Stimulated activated naive CD4-positive, alpha-beta T cell treated with Interleukin-2 at 50 U/mL for 16 hours (primary cell): ENCODE measurements at places on chromosomes 5 and 9.

DNA sequence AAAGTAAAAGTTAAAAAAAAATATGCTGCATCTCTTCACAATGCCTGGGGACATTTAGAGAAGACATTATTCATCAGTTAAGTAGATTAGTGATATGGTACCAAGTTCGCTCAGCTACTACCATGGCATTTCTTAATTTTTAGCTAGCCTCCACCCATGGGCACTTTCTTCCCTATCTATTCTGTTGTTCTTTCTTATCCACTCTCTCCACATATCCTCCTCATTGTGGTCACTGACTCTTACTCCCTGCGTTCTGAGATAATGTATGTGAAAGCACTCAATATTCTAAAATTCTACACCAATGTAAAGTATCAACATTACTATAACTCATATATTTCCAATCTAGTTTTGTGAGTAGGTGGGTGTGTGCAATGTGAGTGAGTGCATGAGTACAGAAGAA lies 609.7 kb upstream of the DAB2 start:
- DNase-seq: no peak

DNA sequence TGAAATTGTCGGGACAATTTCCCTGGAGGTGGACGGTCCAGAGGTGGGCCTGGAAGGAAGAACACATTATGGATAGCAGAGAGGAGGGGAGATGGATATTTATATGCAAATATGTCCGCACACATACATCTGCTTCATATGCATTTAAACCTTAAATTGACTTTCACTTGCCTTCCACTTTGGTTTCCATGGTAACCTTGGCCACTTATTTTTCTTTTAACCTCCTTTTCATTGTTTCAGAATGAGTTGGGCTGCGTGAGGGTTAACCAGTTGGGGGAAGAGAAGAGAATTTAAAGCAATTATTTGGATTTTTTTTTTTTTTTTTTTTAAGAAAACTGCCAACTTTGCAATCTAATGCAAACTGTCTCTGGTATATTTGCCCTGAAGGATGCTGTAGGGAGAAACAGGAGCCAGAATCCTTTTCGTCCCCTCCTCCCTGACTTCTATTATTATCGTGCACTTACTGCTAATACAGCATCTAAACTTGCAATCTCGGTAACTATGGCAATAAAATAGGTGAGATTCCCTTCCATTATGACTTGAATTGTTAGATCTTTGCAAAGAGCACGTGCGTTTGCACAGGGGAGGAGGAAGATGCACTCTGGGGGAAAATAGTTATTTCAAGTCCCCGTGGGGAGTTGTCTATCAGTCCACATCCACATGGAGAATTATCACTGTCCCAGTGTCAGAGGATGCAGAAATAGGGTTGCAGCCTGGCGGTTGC lies 35.6 kb downstream of the TLR4 start:
- DNase-seq: no peak

DNA sequence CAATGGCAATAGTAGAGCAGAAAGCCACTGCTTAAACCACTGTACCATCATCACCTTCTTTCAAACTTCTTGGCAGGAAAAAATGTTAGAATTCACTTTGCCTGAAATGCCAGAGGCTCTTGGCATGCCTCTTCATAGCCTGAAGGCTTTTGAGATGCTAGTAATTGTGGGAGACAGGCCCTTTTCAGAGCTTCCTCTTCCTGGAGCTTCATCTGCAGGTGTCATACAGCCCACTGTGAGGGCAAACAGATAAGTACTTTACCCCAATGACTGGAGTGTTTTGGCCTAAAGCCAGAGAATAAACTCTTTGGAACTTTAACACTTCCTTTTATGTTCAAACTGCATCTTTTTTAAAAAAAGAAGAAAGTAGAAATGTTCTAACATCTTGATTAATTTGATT lies 81.3 kb upstream of the TMEM171 start:
- no peak for DNase-seq

- no peak for DNase-seq
Observed at GRCh38 chr9:19416143-19416542, 7.3 kb downstream of the ACER2 start.

DNA sequence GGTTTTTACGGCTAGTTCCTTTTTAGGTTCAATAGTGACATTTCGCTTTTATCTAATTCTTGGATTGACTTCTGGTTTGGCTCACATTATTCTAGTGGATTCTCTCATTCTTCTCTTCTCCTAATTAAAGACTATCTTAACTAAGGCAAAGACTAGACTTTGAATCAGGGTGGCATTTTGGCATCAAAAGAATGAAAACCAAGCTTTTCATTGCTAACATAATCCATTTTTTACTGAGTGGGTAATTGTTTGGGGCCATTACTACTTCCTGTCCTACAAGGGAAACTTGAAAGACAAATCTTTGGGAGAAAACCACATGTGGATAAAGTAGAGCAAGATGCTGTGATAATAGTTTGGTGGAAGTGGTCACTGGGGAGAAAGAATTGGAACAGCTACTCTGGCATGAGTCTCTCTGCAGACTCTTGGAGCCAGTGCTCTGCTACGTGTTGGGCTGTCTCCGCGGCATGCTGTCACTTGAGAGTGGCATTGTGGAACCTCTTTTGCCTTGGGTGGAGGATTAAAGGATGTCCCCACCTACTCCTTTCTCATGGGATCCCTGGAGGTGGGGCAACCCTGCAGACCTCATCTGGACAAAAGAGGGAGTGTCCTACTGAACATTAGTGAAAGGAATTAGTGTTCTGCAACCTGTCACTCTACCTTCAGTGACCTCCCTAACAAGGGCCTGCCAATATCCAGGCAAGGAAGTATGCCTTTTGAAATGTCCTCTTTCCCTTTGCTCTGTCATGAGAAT lies 280.4 kb downstream of the PSAT1 start:
- DNase-seq: no peak

DNA sequence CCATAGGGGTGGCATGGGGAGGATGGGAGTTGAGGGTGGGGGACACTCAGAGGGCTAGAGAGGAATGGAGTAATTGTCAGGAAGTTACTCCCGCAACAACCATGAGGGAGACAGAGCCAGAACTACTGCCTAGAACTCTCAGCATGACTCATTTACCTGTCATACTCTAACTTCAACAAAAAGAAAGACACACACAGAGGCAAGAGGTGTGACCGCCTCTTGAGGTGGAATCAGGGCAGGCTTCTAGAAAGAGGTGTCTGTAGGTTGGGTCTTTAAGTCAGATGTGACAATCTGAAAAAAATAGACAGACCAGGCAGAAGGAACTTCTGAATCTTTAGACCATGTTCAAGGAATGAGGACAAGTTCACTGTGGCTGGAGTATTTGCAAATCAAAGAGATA lies 73.4 kb downstream of the GABBR2 start:
- no peak for DNase-seq

DNA sequence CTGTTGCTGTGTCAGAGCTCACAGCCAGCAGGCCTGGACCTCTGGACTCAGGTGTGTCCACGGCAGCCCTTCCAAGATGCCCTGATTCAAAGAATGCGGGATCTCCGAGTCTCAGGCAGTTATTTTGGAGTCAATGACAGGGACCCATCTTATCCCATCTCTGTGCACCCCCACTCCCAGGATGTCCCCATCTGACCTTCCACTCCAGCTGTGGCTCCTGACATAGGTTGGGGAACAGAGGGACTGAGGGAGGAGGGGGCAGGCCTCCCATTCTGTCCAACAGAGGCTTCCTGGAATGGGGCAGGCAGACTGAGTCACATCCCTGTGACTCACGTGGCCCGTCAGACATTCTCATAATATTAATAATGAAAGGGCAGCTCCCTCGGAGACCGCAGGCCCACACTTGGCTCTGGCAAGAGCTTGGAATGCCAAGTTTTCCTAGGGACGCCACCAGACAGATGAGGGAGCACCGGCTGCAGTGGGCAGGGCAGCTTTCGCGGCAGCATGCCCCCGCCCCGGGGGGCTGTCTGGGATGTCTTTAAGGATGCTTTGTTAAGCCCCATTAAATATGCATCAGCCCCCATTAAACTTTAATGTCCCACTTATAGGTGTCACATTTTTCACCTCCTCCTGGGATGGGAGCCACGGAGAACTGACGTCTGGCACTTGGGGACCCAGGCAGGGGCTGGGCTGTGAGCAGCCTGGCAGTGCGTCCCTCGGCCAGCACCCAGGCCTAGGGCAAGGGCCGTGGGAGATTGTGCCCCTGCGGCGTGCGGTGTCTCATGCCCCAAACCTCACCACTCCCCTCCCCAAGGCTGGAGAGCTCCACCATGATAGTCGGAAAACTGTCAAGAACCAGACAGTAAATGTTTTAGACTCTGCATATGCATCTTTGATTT lies 23.6 kb upstream of the FIBCD1 start:
- no peak for DNase-seq

DNA sequence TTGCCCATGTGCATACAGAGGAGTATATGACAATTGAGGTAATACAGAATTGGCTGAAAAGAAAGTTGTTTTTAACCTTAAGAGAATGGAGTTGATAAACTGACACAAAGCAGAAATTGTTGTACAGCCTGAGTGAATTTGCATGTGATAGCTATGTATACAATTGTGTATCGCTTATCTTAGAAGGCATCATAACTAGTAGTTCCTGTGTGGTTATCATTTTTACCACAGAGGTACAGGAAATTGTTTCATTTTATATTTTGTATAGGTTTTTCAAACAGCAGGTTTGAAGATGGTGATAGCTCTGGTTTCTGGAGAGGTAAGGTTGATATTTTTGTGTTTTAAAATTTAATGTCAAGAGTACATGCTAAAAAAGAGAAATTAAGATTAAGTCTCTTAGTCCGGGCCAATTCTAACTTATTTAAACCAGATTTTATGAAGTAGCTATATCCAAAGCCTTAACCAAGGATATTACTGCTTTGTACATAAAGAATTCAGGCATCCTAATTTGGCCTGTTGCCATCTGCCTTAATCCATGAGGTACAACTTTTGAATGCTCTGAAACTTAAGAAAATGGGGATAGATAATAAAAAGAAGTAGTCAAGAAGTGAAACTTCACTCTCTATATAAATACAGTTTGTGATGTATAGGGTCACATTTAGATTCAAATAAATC lies 26.0 kb downstream of the DDX4 start:
- DNase-seq: no peak

- no peak for DNase-seq
Observed at GRCh38 chr5:59182760-59183159, 599.9 kb downstream of the RAB3C start.

DNA sequence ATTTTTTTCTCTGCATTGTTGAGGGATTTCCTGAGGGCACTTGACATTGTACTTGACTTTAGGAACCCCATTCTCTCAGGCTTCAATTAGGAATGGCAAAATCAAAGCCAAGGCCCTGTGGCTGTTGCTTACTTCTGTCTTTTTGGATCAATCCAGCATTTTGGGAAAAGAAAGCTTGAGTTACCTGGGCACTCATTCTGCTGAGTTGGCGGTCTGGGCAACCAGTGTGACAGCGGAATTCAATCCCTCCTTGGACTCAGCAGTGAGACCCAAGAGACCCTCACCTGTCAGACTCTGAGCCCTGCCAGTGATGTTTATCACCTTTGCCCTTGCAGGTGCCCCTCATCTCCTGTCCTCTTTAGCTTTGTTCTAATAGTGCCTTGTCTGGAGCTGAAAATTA lies 225.3 kb downstream of the PAPPA start:
- DNase-seq: no peak
